ENCODE measurements at places on chromosomes 11 and 22.
A peak's percentile ranks its signal among the peaks of the same experiment; 100 is the strongest.

DNA sequence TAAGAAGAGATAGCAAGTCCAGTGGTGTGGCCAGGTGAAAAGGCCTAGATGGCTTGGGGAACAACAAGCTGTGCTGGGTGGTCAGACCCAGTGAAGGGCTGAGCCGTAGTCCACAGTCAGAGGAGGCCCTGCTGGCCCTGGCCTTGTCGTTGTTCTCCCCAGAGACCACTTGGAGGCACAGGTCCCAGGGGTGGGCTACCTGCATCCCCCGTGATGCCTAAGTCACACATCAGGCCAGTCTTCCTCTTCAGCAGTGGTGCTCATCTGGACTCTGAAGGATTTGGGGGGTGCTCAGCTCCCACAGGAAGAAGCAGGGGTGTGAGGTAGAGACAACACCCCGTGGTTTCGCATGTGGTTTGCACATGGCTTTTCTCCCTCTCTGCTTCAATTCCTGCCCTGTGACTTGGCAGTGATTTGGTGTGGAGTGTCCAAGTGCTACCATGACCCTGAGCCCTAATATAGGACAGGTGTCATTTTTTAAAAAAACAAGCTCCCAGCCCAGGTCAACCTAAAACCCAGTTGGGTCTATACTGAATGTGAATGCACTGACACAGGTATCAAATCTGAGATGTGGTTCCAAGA, 51.0 kb downstream of the ALX4 start:
- no peak for DNase-seq

GRCh38 chr11:118374729-118375128, 15.3 kb downstream of the UBE4A start:
- DNase-seq = no peak

GRCh38 chr22:30301995-30302809, 12.9 kb upstream of the CASTOR1 start:
- DNase-seq = no peak

DNA sequence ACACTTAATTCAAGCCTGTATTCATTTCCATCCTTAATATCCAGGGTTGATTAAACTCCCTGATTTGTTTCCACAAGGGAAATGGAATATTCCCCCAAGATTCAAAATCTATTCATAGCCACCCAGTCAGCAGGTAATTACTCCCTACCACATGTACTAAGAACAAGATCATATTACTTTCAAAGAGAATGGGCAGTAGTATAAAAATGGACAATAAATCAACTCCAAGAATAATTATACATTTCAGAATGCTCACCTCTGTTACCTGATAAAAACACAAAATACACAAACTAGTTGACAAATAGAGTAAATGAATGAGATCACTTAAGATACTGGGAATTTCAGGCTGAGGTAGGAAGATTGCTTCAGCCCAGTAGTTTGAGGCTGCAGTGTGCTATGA, 8.5 kb upstream of the FEZ1 start:
- no peak for DNase-seq

- DNase-seq = peak; percentile 63
Observed at GRCh38 chr11:106087815-106088435, 10.5 kb downstream of the AASDHPPT start.

DNA sequence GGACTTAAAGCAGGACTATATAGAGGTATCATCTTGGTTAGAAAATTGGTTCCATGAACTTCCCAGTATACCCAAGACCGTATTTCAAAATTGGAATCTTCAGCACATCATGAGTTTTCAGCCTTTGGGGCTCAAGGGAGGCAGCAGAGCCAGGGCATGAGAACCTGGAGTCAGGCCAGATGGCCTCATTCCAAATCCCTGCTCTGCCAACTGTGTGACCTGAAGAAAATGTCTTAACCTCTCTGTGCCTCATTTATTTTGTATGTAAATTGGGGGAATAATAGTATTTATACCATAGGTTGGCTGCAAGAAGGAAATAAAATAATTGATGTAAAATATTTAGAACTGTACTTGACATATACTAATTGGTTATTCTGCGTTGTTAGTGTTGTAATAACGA, 987.6 kb downstream of the TBC1D22A start:
- DNase-seq = no peak

- no peak for DNase-seq
Observed at GRCh38 chr11:11247086-11247485, 106.0 kb downstream of the CSNK2A3 start.

- DNase-seq = peak; percentile 94
Observed at GRCh38 chr11:46295312-46296058, 18.0 kb downstream of the CREB3L1 start.

- no peak for DNase-seq
Observed at GRCh38 chr22:20844055-20845037, 14.3 kb downstream of the PI4KA start.

DNA sequence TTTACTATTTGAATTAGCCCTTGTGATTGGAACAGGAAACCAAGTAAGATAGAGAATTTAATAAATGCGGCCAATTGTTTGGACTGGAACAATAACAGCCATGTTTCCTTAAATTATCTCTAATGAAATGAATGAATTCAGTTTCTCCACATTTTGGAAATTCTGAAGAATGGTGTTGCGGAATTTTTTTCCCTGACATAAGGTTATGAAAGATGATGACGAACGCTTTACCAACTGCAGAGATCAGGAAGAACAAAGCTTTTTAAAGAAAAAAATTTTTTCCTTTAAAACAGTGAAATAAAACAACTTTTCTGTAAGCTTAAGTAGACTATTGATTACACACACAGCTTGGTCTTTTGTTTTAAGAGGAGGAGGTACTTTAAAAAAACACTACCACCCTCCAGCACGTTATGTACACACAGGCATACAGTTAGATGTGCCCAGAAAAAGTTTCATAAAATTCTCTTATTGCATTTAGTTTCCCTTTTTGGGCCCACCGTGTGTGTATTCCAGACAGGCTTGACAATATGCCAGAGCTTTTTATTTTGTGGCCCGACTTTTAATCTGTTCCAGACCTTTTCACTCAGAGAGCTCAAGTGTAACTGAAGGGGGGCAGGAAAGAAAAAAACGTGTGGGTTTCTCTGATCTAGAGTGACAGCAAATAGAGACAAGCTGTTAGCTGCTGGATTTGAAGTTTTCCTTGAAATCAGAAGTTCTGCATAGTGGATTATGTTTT, 77.3 kb downstream of the YAP1 start:
- no peak for DNase-seq

- DNase-seq = no peak
Observed at GRCh38 chr11:115550291-115551059, 46.3 kb upstream of the CADM1 start.

GRCh38 chr11:32462011-32462690, 26.8 kb upstream of the WT1 start:
- DNase-seq = no peak

DNA sequence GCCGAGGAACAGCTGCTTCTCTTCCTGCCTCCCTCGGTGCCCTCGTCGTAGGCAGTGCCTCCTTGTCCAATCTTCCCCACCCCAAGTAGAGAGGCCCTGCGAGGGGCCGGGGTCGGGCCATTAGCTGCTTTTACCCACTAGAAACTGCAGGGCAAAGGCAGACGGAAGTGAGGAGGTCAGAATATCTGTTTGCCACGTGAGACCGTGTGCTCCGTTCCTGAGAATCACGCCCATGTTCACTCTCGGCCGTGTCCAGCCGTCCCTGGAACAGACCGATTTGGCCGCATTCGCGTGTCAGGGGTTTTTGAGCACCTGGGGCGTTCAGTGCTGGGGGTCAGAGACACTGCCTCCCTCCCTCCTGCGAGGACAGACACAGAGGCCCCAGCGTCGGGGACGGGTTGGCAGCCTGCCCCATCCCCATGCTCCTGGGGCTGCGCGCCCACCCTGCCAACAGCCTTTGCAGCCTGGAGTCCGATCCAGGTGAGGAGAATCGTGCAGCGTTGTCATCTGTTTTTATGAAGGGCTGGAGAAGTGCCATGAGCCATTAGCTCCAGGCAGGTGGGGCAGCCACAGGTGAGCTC, 982.2 kb downstream of the BRD1 start:
- no peak for DNase-seq

GRCh38 chr11:28701760-28702449, 593.7 kb downstream of the METTL15 start:
- DNase-seq = no peak

GRCh38 chr11:3164552-3165151, 458 bp downstream of the OSBPL5 start:
- peak; percentile 72 for DNase-seq

DNA sequence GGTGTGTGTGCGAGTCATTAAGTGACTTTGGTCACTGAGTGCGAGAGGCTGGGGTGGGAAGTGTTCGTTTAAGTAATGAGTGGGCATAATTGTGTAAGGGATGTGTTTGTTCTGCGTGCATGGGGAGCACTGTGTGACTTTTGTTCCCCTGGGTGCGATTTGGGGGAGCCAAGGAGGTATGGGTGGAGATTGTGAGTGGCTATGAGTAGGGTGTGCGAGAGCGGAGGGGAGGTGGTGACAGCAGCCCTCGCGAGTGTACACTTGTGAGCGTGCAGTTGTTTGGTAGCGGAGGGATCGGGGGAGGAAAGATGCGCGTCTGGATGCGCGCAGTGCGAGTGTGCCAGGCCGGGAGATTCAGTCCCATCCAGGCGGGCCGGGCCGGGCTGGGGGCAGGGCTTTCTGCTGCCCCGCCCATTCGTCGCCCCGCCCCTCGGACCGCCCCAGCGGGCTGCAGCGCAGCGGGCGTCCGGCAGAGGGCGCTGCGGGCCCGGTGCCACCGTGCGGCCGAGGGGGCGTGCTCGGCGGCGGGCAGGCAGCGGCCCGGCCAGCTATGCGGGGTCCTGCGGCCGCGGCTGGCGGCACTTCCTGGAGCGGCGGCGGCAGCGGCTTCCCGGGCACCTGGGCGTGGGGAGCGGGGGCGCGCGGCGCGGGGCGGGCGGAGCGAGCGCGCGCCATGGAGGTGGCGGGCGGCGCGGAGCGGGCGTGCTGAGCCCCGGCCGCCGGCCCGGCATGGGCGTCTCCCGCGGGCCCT, at the start of gene DGKZ:
Gene DGKZ, plus strand, starts transcription at position 578 of the 751 bp plus-strand sequence. CDS start 197 bp downstream, outside the sequence.
- peak; percentile 80 for DNase-seq

DNA sequence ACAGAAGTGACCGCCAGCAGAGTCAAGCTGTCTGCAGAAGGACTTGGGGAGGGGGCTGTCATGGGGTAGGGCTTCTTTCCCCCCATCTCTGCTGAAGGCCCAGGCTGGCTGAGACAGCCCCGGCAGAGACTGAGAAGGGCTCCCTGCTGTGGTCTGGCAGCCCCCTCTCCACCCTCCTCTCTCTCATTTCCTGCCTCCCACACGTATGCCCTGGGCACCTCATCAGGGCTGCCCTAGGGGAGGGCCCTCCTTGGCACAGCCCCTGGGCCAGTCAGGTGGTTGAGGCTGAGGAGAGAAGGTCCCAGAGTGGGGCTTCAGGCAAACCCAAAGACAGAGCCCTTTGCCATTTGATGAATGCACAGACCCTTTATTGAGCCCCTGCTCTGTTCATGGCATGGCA, 3.6 kb downstream of the RASD2 start:
- no peak for DNase-seq

- no peak for DNase-seq
Observed at GRCh38 chr11:10348650-10349280, 43.9 kb downstream of the ADM start.

GRCh38 chr11:21289686-21290085, 620.3 kb downstream of the NELL1 start:
- peak; percentile 34 for DNase-seq

DNA sequence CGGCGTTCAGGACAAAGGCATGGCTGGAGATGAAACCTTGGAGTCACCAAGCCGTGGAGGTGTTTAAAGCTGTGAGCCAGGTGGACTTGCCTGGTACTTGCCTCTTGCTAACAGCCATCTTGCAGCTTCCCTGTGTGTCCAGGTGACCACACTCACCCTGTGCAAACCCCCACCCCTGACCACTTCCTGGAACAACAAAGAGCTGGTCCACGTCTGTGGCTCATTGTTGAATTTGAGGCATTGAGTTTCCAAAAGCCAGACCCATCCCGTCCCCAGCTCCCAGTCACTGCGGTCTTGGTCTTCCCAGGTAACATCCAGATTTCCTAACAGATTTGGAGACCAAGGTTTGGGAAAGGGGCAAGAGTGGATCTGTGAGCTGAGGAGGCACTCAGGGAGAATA, 18.5 kb downstream of the DHCR7 start:
- no peak for DNase-seq

- no peak for DNase-seq
Observed at GRCh38 chr22:45870011-45870410, 107.0 kb downstream of the WNT7B start.

DNA sequence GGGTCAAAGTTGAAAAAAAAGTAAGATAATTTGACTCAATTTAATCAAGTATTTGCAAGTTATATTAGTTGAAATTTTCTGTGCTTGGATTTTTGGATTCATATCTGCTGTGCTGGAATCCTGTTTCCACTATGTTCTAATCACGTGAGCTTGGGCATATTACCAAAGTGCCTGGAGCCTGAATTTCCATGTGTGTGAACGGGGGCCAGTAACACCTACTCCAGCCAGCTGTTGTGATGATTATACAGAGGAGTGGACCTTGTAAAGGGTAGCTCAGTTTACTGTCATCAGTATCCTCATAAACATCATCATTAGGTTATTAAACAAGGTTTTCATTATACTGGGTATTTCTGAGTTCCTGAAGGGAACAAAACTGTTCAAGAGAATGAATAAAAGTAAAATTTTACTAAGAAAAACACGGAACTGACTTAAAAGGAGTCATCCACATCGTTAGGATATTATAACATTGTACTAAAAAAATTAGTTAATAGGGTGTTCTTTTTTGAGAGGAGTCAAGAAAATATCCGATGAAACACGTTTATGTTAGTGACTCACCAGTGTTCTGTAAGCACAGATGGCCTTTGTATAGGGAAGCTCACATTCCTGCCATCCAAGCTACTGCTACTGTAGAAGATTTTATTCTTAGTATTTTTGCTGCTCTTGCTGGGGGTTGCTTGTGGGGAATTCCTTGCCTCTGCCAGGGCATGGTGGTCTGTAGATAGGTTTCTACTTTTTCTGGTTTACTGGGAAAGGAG, 144.1 kb downstream of the ARHGAP42 start:
- DNase-seq = peak; percentile 30

DNA sequence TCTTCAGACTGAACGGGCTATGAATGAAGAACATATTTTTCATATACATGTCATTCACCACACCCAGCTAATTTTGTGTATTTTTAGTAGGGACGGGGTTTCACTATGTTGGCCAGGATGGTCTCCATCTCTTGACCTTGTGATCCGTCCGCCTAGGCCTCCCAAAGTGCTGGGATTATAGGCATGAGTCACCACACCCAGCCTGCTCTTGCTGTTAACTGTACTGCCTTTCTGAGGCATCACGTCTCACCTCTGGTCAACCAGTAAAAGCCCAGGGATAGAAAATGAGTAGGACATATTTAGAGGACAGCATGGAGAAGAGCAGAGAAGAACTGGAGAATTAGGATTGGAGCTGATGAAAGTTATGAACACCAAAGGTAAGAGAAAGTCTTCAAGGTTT, 55.6 kb downstream of the APOL3 start:
- DNase-seq = no peak

- DNase-seq = no peak
Observed at GRCh38 chr11:73262851-73263495, 9.2 kb upstream of the P2RY6 start.

DNA sequence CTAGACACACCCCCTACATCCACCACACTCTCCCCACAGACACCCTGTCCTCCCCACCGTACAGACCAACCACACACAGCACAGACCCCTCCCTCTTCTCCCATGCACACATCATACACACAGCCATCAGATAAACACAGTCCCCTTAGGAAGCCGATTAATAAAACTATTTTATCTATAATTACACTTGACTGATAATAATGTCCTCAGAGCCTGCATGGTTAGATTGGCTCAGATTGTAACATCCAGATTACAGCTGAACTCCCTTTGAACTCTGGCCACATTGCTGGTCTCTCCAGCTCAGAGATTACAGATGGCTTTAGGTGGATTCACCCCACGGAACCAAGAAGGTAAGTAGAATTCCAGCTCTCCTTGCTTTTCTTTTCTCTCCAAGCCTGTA, 9.5 kb upstream of the ELF5 start:
- no peak for DNase-seq

GRCh38 chr22:40388231-40388630, 17.8 kb downstream of the SGSM3 start:
- DNase-seq = no peak
